T-helper 2 cell treated with Interferon-gamma antibody and Interleukin-4, amounts not matched to agents 100 ng/mL and 5 ng/mL, for 36 hours (primary cell): ENCODE measurements at places on chromosomes 3 and 15. TPM values are rescaled to one million over a fixed set of nuclear protein-coding genes. Genes with fewer than 3 reads are reported as not detected.

Gene LMOD3
- total RNA-seq = not detected in 2 replicates

Gene TMEM266
- not detected in 2 replicates for total RNA-seq

Gene C3orf22
- not detected in 2 replicates for total RNA-seq

Gene CALML4
- total RNA-seq = 15.1 and 15.4 TPM in 2 replicates

Gene RAB6B
- 0.82 and 0.91 TPM in 2 replicates for total RNA-seq
